Stimulated activated CD8-positive, alpha-beta memory T cell treated with anti-CD3 and anti-CD28 coated beads, Interleukin-4, amount 100 ng/mL, for 1 hour (primary cell): ENCODE measurements at places on chromosomes 2 and 18.

DNA sequence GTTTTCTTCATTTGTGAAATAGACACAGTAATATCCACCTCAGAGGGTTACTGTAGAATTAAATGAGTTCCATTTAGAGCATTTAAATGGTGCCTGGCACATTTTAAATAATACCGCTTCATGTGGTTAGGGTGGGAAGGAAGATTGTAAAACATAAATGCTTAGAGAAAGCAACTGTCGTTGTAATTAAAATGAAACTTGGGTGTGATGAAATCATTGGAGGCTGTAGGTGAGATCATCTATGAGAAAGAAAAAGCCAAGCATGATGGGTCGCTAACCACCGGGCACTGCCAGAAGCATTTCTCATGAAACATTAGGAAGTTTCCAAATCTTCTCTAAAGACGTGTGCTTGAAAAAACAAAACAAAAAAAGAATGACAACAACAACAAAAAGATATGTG, 8.2 kb upstream of the SLC39A10 start:
- no peak for DNase-seq

DNA sequence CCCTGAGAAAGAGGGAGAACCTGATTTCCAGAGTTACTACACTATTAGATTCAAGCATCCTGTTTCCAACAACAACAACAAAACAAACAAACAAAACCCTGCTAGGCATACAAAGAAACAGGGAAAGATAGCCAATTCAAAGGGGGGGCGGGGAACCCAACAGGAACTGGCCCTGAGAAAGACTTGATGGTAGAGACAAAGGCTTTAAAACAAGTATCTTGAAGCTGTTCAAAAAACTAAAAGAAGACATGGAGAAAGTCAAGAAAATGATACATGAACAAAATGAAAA, 147.1 kb downstream of the THADA start:
- no peak for DNase-seq

DNA sequence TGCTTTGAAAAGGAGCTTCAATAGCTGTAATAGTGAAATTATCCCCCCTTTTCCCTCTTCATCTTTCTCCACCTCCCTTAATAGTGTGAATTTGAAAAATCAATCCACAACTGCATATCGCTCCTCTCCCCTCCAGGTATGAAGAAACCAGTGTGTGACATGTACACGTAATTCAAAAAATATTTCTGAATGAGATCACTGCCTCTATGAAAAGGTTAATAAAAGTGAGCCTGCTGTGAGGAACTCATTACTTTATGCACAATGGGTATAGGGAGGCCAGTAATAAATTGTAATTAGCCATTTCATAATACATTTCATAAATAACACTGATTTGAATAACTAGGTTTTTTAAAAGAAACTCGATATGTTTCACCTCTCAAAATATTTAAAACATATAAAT, 209.0 kb upstream of the KYNU start:
- DNase-seq, result no peak

GRCh38 chr2:109321570-109321969, 192.6 kb downstream of the SH3RF3 start:
- DNase-seq, result no peak

GRCh38 chr2:231069379-231070054, 12.8 kb downstream of the PSMD1 start:
- no peak for DNase-seq

DNA sequence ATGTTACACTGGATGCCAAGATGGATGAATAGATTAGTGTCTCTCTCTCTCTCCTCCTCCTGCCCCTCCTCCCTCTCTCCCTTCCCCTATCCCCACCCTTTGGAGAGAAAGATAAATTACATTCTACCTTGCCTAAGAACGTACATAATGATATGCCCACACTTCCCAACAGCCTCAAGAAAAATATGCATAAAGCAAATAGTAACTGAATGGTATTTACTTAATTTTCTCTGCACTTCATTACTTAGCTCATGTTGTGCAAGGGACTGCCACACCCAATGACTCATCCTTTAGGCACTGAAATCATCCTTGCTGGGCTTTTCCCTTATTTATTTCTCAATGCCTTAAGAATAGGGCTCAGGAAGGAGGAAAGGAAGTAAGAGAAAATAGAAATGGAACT, 137.3 kb upstream of the PID1 start:
- DNase-seq, result no peak

DNA sequence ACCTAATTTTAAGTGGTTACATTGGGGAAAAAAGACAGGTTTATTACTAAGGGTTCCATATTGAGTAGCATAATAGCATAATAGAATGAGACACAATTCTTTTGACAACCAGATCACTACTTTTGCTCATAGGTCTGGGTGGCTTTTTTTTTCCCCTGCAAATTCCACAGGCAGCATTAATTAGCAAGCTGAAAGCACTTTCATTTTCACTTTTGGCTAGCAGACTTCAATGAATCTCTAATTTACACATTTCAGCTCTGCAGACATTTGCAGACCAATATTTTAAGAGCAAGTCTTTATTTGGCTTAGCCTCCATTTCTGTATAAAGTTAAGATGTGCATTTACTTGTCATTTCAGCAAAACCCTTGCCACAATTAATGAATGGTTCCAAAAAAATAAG, 185.5 kb downstream of the NOL4 start:
- DNase-seq, result no peak

GRCh38 chr2:122875091-122875865, 1119.8 kb downstream of the TSN start:
- DNase-seq, result no peak

DNA sequence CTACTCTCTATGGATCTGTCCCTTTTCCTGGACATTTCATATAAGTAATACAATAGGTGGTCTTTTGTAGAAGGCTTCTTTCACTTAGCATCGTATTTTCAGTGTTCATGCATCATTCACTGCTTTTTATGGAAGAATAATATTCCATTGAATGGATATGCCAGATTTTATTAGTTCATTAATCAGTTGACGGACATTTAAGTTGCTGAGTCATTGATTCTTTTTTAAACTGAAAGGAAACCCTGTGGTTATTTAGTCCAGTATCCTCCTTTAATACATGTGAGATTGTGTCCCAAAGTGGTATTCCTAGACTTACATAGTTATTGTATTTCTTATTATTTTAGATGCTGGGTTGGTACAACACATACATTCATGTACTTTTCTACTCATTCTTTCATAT, 162.1 kb upstream of the UNC80 start:
- no peak for DNase-seq

- no peak for DNase-seq
Observed at GRCh38 chr18:50158866-50159653, 35.9 kb downstream of the MYO5B start.

- no peak for DNase-seq
Observed at GRCh38 chr2:10146366-10147005, 23.9 kb downstream of the RRM2 start.

DNA sequence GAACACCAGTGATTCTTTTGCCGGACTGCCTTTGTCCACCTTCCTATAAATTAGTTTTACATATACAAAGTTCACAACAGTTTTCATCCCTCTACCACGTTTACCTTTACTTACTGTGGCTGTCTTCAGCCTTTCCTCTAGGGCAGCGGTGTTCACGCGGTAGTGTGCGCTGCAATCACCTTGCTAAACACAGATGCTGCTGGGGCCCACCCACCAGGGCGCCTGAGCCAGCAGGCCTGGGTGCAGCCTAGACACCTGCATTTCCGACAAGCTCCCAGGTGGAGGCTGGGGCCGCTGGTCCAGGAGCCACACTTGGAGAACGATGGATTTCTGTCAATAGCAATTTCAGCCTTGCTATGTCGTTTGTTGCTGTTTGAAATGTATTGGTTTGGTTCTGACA, 83.1 kb downstream of the NDUFA10 start:
- no peak for DNase-seq

GRCh38 chr2:37669446-37669845, 2.0 kb downstream of the CDC42EP3 start:
- DNase-seq, result no peak

GRCh38 chr2:14623237-14623636, 9.3 kb upstream of the LRATD1 start:
- DNase-seq, result no peak

- no peak for DNase-seq
Observed at GRCh38 chr2:111037128-111037527, 83.6 kb upstream of the BCL2L11 start.

DNA sequence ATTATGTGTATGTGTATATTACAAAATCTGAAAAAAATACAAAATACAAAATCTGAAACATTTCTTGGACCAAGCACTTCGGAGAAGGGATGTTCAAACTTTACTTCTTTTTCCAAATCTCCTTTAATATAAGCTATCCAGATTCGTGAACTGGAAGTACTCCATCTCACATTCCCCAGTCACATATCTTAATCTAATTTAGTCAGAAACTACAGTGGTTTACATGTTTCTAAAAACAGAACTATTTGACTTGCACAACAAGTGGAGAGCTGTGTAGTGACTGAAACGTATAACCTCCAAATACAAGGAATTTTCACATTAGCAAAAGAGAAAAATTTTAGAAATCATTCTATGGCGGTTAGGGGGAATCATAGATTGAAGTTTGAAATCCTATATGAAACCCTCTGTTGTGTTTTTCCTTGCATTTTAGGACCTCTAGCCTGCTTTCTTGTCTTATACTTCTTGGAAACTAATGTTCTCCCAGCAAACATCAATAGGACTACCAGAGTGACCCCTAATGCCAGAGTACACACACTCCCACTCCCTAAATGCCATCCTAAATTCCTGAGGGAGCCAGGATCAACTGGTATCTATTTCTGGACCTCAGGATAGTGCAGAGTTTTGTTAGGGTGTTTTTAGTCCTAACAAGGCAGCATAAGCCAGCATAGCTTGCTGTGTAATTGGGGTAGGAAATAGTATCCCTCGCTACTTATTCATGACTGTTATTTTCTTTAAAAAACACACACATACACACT, 30.2 kb upstream of the ROCK1 start:
- DNase-seq, result no peak

DNA sequence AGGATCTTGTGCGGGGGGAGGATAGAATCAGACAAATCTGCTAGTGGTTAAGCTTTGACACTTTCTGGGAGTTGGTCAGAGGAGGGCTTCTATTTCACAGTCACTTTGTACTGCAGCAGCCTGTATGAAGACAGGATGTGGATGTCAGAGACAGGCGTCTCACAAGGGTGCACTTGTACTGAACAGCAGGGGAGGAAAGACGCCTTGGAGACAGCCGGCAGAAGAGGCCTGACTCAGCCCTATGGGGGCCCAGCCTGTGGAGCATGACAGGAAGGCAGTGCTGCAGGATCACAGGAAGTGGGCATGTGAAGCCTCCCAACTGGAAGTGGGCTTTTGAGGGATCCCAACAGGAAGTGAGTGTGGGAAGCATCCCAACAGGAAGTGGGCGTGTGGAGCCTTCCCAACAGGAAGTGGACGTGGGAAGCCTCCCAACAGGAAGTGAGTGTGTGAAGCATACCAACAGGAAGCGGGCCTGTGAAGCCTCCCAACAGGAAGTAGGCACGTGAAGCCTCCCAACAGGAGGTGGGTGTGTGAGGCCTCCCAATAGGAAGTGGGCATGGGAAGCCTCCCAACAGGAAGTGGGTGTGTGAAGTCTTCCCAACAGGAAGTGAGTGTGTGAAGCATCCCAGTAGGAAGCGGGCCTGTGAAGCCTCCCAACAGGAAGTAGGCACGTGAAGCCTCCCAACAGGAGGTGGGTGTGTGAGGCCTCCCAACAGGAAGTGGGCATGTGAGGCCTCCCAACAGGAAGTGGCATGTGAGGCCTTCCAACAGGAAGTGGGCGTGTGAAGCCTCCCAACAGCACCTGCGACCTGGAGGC, 212.3 kb downstream of the SNTG2 start:
- DNase-seq, result no peak

DNA sequence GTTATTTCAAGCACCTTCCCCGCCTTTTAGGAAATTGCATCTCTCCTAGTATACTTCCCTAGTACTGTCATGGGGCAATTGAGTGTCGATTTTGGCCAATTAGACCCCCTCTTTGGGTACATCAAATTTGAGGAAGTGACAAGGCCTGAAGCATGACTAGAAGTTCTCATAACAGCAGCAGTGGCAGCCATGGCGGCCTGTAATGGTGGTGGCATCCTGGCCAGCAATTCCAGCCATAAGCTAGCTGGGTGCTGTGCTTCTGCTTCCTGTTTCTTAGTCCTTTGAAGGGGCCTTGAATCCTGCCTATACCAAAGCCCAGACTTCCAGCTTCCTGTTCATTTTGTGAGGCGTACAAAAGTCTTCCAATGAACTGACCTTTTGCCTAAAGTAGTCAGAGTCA, 523.1 kb downstream of the PLCL1 start:
- no peak for DNase-seq

GRCh38 chr18:13453714-13454113, 235.2 kb downstream of the LDLRAD4 start:
- DNase-seq, result no peak

- no peak for DNase-seq
Observed at GRCh38 chr2:11639503-11639902, 30.5 kb downstream of the NTSR2 start.

- DNase-seq, result no peak
Observed at GRCh38 chr2:109636317-109636716, 22.2 kb downstream of the SOWAHC start.

GRCh38 chr2:43124687-43125057, 101.7 kb downstream of the ZFP36L2 start:
- DNase-seq, result no peak

DNA sequence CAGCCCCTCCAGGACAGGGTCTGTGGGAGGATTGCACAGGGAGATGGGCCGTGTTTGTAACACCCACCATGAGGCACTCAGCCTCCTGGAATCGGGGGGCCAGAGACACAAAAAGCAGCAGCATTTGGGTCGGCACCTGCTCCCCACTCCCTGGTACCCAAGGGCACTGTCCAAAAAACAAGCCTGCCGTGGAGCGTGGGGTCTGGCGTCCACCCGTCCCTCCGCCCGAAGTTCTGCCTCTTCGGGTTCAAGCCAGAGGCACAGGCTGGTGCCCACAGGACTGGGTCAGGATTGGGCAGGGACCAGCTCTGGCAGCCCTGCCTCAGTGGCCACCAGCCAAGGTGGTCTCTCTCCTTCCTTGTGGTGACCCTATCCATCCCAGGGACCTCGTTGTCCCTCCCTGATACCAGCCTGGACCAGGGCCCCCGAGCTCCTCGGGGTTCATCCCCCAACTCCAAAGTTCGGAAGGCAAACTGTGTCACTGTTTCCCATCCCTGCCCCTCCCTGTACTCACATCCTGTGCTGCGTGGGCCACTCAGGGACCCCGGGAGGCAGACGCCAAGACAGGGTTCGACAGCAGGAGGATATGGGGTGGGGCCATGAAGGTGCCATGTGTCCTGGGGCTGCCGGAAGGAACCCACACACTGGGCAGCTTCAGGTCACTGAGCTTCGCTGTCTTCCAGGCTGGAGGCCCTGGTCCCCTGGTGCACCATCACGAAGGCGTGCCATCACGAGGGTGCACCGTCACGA, 126.0 kb upstream of the HDAC4 start:
- no peak for DNase-seq

- DNase-seq, result no peak
Observed at GRCh38 chr2:159088906-159089305, 120.5 kb downstream of the TANC1 start.

DNA sequence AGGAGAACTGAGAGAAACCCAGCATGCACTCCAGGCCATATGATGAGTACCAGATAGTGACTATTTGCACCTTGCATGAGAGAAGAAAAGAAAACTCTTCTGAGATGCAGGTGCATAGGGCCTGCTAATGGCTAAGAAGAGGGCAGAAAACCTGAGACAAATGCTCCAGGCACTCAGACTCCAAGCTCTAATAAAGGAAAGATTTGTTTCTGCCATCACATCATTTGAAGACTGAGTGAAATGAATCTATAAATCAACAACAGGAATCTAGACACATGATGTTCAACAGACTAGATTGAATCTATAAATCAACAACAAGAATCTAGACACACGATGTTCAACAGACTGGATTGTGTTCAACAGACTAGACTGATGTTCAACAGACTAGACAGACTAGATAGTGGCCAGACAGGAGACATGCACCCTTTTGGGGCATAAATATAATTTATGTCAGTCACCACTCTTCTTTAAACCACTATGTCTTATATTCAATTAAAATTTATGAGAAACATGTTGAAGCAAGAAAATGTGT, 482.7 kb upstream of the UBE2E3 start:
- no peak for DNase-seq
